Activated CD8-positive, alpha-beta memory T cell treated with anti-CD3 and anti-CD28 coated beads for 4 hours (primary cell): ENCODE measurements at places on chromosomes 3 and 15.
A peak's percentile ranks its signal among the peaks of the same experiment; 100 is the strongest.

- DNase-seq = peak; percentile 19
Observed at GRCh38 chr3:58167431-58168351, 43.1 kb downstream of the DNASE1L3 start.

DNA sequence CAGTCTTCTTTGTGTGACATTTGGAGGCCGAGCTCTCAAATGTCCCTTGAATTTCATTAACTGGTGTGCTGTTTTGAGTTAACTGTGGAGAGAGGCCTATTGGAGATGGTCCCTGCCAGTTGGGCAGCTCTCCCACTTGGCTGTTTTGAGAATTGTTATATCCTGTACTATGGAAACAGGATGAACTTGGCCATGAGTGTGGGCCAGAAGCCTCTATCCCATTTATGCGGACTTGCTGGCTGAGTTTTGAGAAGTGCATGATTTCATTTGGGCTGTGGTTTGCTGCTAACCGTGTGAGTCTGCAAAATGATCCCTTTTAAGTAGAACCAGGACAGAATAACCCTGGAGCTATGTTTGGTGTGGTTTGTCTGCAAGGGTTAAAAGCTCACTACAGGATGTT, 366.0 kb downstream of the PTPRG start:
- DNase-seq = no peak

DNA sequence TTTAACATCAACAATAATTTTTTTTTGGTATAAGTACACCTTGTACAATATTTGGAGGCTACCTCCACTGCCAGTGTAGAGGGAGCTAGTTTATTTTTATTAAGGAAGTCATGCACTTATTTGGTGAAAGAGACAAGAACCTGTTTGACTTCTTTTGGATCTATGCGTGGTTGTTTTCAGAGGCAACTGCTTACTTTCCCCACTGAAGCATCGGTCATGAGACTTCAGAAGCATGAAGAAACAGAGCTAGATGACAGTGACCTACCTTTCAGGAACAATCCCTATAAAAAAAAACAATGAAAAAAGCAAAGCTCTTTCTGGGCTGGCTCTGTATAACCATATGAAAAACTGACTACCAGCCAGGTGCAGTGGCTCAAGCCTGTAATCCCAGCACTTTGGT, 20.0 kb upstream of the ZNF148 start:
- DNase-seq = no peak

DNA sequence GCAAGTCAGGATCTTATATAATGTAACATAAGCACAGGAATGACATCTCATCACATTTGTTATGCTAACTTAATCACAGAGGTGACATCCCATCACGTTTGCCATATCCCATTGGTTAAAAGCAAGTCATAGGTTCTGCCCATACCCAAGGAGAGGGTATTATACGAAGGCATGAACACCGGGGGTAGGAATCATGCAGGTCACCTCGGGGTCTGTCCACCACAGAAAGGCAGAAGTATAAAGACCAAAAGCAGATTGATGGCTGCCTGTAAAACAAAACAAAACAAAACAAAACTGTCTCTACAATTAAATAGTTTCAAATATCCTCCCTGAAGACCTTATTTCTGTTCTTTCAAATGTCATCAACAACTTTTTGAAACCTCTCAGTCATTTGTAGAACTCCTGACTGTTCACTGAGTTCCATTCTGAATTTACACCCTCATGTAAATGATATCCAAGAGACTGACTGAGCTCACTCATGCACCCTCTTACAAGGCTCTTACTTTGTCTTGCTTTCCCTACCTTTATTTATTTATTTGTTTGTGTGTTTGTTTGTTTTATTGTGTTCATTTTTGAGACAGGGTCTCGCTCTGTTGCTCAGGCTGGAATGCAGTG, 22.7 kb upstream of the ZNF639 start:
- no peak for DNase-seq

GRCh38 chr3:7382293-7383010, 521.5 kb downstream of the GRM7 start:
- DNase-seq = no peak

GRCh38 chr15:31360843-31361763, 34.5 kb downstream of the KLF13 start:
- peak; percentile 47 for DNase-seq

DNA sequence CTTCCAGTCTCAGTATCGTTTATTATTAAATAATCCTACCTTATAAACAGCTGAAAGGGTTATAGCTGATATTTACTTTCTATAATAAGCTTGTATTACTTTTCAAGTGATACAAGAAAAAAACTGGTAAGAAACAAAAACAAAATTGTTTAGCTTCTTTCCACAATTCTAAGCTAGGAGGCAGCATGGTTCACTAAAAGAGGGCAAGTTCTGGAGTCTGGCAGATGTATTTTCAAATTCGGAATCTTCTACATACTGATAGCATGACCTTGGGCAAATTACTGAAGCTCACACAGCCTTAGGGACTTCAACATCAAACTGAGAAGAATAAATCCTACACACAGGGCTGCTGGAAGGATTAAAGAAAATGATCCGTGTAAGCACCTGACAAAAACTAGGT, 15.4 kb downstream of the C15orf62 start:
- no peak for DNase-seq

GRCh38 chr3:37096288-37096687, 78.1 kb downstream of the LRRFIP2 start:
- no peak for DNase-seq

DNA sequence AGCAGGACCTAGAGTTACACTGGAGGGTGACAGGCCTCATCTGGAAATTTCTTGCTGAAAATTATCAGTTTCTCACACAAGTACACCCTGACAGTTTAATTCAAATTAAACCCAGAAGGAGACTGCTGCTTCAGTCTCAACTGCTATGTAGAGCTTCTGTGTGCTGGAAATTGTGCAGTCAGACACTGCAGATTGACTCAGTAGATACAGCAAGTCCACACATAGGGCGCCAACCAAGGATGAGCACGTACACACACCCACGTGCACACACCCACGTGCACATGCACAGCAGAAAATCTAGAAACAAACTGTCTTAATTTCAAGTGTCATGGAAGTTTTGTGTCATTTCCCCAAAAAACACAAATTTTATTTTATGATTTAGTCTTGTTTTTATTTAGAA, 192.9 kb downstream of the PDE8A start:
- no peak for DNase-seq

GRCh38 chr3:69143612-69144011, 21.2 kb upstream of the LMOD3 start:
- DNase-seq = no peak

- DNase-seq = no peak
Observed at GRCh38 chr3:12870942-12871341, 29.6 kb upstream of the RPL32 start.

DNA sequence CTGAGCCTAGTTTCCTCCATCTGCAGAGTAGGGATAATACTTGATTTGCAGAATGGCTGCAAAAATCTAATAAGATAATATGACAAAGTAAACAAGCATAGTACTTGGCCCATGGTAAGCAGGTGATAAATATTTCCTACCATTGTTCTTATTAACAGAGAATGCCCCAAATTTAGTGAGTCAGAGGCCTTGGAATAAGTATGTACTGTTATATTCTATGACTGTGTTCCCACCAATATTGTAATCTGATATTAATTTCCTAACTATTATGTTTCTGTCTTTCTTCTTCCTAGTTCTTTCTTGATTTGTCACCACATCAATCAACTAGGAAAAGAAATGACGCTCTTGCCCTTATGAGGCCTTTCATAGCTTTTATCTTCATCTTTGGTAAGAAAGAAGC, 178.4 kb upstream of the SLC2A2 start:
- no peak for DNase-seq

- DNase-seq = no peak
Observed at GRCh38 chr15:56327721-56328502, 37.3 kb upstream of the TEX9 start.

DNA sequence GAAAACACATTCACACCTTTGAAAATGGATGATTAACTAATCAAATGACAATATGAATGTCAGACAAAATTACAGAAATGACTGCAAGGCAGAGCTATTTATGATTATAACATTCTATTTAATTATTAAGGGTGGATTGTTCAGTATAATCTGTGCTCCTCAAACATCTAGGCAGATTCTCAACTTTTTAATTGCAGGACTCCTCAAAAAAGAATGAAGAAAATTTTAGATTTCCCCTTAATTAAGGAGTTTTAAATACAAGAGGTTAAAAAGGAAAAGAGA, 22.6 kb upstream of the CMC1 start:
- DNase-seq = no peak
